Stimulated activated naive CD4-positive, alpha-beta T cell treated with Interleukin-2 at 50 U/mL for 16 hours (primary cell): ENCODE measurements at places on chromosomes 2 and 18.

DNA sequence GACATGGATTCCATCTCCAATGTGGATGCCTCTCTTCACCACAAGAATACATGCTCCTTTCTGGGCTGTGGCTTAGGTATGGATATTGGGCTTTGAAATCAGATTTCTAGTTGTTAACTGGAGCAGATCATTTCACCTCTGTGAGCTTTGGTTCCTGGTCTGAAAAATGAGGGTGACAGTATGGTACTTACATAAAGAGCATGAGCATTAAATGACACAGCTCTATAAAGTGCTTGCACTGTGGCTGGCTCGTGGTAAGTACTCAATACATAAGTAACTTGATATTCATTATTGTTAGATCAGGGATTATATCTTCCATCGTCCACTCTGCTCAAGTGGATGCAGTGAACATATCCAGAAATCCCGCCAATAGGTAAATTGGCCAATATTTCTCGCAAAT is 33.4 kb downstream of the ARHGAP25 start:
- no peak for DNase-seq

DNA sequence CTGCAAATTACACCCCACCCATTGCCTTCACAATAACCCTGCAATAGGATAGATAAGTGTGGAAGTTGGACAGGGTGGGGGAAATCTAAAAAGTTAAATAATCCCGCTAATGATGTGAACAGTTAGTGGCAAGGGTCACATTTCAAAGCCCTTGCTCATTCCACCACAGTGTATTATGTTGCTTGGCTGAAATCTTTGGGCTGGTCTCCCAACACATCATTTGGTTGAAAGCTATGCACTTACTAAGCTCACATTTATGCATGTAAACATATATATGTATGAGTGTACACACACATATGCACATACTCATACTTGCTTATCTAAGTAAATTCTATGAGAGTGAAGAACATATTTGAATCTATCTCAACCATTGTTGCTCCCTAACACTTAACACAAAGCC is 197.8 kb downstream of the RDH14 start:
- no peak for DNase-seq

- DNase-seq = no peak
Observed at GRCh38 chr18:35590935-35591334, 9.4 kb downstream of the GALNT1 start.

DNA sequence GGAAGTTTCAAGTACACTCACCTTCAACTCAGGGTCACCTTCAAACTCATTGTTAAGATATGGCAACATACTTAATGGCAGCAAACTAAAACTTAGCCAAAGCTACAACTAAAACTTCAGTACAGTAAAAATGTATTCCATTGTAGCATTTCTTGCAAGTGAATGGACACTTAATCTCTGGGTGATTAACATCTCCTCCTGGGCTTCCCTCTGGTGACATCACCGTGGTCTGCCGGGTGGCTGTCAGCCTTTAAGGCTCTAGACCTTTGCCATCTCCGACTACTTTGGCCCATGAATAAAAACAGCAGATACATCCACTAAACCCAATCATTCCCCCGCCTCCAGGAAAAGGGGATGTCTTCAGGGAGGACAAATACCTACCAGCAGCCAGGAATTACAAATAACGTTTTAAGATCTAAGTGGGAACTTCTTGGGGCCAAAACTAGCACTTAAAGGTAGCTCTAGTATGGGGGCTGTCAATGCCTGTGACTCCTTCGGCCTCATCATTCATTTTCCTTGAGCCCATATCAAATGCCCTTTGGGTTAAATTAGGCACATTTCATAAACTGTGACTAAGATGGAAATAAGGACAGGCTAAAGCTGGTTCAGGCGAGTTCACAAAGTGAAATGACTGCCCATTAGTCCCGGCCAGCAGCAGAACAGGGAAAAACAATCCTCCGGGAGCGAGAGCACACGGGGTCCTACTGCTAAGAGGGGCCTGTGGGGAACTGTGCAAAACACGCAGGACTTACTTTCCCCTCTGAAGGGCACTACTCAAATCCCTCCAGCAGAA is 1.1 kb downstream of the TFCP2L1 start:
- DNase-seq = no peak

- no peak for DNase-seq
Observed at GRCh38 chr2:14626873-14627272, 5.6 kb upstream of the LRATD1 start.

DNA sequence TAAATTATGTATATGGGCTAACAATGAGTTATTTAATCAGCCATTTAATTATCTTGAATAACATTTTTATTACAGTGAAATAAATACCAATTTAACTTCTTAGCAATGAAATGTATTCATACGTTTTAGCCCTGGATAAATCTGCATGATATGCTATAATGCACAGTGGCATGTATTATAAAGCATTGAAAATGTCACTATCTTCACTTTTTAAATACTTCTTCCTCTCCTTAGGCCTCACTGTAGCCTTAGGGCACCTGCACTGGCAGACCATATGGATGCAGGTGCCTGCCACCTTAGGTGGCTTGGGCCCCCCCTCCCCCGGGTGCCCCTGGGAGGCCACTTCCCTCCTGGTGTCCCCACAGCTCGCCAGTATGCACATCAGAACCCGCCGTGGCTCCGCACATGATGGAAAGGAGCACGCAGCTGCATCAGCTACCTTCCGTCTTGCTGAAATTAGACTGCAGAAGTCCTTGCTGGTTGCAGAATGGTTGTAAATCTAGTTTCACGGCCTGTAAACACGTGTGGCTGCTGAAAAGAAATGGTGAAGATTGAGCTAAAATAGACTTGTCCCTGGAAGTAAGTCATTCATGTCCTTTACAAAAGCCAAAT is 56.7 kb downstream of the ADI1 start:
- DNase-seq = no peak

GRCh38 chr2:85577386-85578242 is at the start of gene VAMP8:
VAMP8 (plus strand) TSS chr2:85577586; CDS start chr2:85577647, 61 bp downstream.
- peak; percentile 63 for DNase-seq

DNA sequence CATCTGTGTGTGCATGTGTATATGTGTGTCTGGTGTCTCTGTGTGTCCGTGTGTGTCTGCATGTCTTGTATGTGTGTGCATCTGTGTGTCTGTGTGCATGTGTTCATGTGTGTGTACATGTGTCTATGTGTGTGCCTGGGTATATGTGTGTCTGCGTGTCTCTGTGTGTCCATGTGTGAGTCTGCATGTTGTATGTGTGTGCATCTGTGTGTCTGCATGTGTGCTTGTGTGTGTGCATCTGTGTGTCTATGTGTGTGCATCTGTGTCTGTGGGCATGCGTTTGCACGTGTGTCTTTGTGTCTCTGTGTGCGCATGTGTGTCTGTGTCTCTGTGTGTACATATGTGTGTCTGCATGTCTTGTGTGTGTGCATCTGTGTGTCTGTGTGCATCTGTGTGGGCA is 207.7 kb downstream of the TNS1 start:
- no peak for DNase-seq

DNA sequence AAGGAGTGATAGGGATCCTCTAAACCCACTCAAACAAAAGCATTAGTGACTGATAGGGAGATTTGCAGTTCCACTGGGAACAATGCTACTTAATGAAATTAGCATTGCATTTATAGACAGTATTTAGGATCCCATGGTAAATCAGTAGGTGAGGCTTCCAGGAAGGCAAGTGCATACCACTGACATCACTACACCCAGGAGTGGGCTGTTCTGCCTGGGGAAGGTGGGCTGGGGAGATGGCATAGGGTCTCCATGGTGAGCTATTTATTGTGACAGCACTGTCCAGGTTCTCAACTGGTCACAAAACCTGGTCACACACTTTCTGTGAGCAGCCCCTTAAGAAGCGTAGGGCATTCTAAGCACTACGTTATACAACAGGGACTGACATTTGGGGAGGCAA is 262.2 kb downstream of the ALK start:
- no peak for DNase-seq

GRCh38 chr2:208172125-208172524 is 8.7 kb upstream of the CRYGA start:
- no peak for DNase-seq

GRCh38 chr2:160014227-160014626 is 48.2 kb downstream of the PLA2R1 start:
- no peak for DNase-seq

DNA sequence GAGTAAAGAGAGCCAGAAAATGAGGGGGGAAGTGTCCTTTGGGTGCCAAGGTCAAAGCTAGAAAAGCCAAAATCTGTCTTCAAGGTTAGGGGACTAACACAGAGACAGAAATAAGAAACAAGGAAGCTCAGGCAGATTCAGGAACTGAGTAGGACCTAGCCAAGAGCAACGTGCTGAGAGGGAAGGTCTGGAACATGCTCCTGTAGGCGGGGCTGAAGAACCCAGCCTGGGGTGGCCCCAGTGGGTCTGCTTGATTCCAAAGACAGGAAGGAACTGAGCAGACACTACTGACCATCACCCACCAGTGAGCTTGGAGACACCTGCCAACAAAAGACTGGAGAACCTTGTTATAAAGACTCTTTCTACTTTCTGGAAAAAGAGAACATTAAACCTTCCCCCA is 105.1 kb downstream of the SP3 start:
- DNase-seq = no peak

- DNase-seq = no peak
Observed at GRCh38 chr2:196609806-196610205, 29.7 kb upstream of the CCDC150 start.

DNA sequence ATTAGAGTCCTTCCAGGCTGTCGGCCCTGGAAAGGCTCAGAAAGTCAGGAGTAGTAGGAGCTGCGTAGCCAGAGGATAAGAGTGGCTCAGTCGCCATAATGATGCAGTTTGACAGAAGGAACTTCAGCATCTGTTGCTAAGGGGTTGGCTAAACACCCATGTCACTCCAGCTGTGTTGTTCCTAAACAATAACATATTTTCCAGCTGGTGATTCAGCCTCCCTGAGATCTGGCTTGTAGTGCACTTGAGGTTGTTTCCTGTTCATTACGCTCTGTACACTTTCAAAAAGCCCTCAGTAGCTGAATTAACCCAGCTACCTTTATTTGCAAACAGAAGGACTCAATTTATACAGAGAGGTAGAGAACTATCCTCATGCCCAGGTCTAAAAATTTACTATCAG is 39.7 kb upstream of the EPAS1 start:
- DNase-seq = no peak

GRCh38 chr2:20523073-20523798 is 76.4 kb downstream of the RHOB start:
- no peak for DNase-seq

- DNase-seq = no peak
Observed at GRCh38 chr18:79543861-79544385, 135.7 kb upstream of the CTDP1 start.

DNA sequence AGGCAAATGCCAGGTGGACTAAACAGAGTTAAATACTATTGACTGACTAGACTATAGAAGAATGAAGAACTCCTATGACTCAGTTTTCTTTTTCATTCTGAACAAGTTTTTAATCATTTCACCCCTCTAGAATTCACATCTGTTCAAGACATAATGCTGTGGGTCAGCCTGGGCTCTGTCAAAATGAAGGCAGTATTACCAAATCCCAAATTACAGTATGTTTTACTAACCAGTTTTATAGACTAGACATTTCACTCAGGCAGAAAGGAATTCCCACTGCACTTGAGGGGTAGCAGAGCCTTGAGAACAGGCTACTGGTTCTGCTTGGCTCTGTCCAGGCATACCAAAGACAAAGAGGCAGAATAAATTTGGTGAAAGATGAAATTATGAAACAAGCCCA is 511.7 kb downstream of the EPHA4 start:
- no peak for DNase-seq

- no peak for DNase-seq
Observed at GRCh38 chr2:215421859-215422461, 13.9 kb downstream of the FN1 start.

DNA sequence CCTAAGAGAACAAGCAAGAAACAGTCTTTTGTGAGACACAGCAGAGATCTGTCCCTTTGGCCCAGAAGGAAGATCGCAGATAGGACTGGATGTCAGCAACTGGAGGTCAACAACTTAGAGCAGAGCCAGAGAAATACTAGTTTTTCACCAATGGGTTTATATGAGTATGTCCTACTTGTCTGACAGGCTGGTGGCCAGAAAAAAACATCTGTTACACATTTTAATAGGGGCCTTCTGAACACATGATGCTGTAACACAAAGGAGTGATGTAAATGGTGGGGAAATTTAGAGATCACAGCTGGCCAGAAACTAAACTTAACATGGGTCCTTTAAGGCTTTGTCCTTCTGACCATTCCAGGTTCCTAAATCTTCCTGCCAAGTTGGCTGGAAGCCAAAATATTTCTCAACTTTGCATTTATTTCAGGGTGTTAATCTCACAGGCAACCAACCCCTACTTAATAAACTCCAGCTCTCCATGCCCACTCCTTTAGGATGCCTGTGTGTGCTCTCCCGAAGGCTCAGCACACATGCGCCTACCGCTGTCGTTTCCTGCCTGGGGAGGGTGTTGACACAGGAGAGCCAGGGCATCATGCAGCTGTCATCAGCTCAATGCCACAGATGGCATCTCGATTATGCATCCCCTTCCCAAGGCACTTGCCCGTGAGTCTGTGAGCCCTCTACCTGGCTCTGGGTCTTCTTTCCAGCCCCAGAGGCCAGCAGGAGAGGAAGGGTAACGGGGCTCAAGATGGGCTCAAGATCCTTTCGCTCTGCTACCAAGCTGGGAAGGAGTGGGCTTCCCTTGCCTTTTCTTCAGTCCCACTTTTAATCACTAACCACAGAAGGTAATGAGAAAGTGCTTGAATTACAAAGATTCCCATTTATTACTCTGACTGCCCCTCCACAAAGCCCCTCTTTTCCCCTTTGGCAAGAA is 252.5 kb downstream of the ETAA1 start:
- no peak for DNase-seq

GRCh38 chr2:132776287-132776686 is 106.3 kb upstream of the LYPD1 start:
- no peak for DNase-seq

- peak; percentile 69 for DNase-seq
Observed at GRCh38 chr2:43131051-43131889, 95.1 kb downstream of the ZFP36L2 start.

DNA sequence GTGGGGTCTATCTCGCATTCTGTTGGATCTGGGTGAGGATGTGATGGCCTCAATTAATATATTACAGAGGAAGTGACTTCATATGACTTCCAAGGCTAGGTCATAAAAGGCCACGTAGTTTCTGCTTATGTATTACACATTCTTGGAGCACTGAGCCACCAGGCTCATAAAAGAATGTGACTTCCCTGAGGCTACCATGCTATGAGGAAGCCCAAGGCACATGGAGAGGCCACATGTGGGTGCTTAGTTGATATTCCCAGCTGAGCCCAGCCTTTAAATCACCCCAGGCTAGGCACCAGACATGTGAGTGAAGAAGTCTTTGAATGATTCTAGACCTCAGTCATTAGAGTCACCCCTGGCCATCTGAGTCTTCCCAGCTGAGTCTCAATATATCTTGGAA is 13.3 kb upstream of the REEP1 start:
- DNase-seq = no peak

DNA sequence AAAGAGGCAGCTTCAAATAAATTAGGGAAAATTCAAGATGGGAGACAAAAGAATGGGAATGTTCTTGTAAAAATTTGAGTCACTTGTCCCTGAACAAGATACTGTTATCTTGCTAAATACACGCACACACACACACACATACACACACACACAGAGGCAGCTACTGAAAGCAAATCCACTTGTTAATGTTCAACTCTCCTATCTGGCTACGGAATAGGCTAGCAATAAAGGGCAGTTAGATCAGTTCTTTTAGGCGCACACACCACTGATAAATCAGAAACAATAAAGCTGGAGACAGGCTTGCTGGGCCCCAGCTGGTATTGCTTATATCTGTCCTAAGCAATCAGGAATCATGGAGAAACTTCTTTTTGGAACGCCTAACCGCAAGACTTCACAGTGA is 461.6 kb downstream of the BCL11A start:
- no peak for DNase-seq

GRCh38 chr18:9434122-9434701 is 41.1 kb upstream of the RALBP1 start:
- DNase-seq = no peak
